ENCODE measurements at places on chromosomes 6 and 20.

DNA sequence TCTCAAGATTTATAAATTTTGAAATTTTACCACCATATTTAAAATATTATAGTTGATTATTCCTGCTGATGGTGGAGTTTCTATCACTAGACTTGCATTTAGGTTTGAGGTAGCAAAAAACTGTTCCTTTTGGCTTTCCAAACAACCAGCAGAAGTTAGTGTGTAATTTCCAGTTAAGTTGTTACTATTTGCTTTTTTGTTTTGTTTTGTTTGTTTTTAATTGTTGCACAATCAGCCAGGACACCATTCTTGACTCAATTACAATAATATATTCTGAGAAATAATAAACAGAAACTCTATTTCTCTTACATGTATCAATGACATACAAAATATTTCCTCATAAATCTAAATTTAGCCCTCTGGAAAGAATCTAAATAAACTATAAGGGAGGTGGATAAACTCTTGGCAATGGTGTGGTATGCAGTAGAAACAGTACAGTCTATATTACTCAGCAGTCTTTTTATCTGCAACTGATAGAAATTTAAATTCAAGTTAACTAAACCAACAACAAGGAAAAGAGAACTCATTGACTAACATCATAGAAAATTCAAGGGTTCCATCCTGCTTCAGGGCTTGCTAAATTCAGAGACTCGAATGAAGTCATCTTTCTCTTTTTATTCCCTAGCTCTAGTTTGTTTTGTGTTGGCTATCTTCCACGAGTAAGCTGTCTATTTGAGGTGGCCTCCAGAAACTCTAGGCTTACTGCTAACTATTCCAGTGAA, 19.4 kb upstream of the COL19A1 start:
- DNase-seq = no peak

DNA sequence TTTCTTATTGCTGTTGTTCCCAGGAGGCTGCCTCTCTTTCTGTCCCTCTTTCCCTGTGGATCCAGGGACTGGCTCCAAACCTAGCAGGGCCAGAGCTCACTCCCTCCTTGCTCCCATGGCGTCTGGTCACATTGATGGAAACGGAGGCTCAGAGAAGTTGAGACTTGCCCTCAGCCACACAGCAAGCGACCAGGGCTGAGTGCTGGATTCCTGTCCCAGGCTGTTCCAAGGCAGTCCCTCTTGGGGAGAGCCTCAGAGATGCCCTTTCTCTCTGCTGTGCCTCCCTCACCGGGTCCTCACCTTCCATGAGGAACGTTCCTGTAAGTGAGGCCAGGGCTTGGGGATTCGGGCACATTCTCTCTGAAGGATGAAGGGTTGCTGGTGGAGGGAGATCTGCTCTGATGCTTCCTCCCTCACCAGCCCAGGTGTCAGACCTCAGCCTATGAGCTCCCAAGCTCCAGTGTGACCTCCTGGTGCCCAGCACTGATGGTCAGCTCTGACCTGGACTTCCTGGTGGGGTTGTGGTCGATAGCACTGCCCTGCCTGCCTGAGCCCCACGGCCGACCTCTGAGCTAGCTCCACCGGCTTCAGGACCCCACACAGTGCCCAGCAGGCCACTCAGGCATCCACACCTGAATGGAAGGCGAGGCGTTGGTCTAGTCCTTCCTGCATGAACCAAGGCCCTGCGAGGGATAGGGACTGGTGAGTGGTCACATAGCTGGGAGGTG, 26.8 kb downstream of the SUN5 start:
- DNase-seq = no peak

GRCh38 chr6:39841291-39841690, 49.1 kb downstream of the DAAM2 start:
- no peak for DNase-seq

DNA sequence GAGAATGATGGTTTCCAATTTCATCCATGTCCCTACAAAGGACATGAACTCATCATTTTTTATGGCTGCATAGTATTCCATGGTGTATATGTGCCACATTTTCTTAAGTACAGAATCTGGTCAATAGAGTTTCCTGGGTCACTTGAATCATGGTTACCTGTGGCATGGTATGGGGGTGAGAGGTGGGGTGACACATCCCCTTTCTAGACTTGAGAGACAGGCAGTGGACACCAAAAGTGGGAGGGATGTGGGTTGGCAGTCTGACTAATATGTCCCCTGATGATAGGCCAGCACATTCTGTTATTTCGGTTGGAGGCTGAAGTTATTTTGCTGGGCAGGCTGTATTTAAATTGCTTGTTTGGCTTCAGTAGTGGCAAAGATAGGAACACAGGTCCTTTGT, 78.1 kb downstream of the UST start:
- no peak for DNase-seq

- no peak for DNase-seq
Observed at GRCh38 chr20:51498765-51499540, 43.6 kb downstream of the NFATC2 start.

- no peak for DNase-seq
Observed at GRCh38 chr6:70841112-70841511, 115.7 kb downstream of the B3GAT2 start.

DNA sequence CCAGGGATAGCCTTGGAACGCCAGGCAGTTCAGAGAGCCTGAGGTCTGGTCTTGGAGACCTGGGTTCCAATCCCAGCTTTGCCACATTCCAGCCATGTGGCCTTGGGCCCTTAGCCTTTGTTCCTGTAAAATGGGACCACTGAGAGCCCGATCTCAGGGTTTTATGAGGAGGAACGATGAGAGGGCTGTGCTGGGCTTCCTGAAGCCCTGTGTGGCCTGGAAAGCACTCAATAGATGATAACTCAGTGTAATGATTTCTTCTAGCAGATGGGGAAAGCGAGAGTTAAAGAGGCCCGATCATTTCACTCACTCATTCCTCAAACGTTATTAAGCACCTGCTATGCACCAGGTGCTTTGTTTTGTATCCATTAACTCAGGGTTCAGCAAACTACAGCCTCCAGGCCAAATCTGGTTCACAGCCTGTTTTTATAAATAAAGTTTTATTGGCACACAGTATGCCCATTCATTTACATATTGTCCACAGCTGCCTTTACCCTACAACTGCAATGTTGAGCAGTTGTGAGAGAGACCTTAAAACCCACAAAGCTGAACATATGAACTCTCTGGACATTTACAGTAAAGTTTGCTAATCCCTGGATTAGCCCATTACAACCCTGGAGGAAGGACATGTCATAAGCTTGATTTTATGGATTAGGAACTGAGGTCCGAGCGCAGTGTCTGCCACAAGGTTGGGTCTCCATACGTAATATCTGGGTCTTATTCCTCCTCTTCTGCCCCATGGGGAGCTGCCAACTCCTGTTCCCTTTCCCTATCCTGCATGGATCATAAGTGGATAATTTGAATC, 90.4 kb downstream of the CEBPB start:
- DNase-seq = no peak

DNA sequence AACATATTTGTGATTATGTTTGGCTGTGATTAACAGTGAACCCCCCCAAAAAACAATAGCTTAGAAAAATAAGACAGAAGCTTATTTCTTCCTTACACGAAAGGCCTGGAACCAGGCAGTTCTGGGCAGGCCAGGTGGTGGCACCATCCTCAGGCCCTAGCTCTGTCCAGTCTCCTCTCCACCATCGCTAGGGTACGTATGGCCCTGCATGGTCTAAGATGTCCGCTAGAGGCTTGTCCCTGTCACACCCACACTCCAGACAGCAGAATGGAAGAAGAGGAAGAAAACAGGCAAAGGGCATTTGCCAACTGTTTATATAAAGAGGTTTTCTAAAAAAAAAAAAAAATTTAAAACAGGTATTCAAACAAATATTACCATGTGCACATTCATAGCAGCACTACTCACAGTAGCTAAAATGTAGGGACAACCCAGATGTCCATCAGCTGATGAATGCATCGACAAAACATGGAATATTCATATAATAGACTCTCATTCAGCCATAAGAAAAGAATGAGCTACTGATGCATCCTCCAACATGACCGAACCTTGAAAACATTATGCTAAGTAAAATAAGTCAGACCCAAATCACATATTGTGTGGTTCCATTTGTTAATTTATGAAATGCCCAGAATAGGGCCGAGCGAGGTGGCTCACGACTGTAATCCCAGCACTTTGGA, 6.7 kb downstream of the TGM3 start:
- no peak for DNase-seq

- no peak for DNase-seq
Observed at GRCh38 chr20:36279362-36279761, 26.8 kb upstream of the DLGAP4 start.

GRCh38 chr6:46651816-46652215, 802 bp downstream of the CYP39A1 start:
- DNase-seq = no peak

DNA sequence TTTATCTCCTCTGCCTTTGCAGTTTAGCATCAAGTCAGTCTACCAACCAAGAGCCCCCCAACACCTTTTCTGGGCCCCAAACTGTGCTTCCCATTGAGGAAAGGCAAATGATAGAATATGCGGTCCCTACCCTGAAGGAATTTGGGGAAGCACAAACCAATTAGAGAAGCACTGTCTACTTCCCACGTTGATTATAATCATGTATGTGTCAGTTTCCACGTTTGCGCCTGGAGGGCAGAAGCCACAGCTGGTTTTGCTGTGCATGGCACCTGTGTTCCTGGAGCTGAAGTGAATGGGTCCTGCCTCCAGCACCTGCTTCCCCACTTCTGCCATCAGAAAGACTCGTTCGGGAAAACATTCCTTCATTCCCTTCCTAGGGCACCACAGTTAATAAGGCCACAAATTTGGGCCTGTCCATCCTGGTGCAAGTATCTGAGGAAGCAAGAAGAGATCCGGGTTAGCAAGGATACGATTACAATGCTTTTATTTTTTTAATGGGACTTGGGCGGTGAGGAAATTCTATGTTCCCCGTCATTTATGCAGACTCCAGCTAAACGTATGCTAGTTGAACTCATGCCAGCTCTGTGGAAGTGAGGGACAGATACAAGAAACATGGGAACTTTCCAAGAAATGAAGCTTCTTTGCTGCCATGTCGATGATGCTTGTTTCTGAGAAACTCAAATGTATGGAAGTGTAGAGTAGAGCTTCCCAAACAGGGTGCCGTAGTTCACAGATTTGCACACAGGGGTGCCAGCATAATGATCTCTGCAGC, 333.5 kb downstream of the NRN1 start:
- no peak for DNase-seq

DNA sequence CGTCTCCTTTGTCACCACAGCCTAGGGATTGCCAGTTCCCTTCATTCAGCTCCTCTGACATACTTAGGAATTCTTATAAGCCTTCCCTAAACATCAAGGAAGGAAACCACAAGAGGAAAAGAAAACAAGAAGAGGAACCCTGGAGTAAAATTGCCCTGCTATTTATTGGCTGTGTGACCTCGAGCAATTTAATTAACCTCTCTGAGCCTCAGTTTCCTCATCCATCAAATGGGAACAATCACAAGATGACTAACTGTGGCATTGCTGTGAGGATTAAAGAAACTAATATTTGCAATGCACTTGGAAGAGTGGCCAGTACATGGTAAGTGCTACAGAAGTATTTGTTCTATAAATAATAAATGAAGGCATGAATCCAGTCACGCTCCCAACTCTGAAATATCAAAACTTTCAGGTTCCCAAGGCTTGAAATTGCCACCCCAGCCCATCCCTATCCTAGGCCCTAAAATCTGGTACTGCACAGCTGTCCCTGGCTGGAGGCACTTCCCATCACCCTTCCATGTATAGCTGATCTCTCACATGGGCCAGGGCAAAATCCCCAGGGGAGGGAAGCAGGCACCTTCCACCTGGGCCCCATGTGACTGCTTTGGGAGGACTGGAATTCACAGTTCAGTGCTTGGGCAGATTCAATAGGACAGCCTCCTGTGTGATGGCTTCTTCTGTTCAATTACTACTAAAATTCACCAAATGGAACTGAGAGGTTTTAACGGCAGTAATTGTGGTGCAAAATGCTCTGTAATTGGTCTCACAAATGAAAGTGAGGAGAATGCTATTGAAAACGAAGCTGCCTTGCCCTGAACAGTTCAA, 78.0 kb upstream of the MAFB start:
- no peak for DNase-seq

GRCh38 chr6:155126727-155127439, 131.8 kb downstream of the TIAM2 start:
- DNase-seq = no peak

DNA sequence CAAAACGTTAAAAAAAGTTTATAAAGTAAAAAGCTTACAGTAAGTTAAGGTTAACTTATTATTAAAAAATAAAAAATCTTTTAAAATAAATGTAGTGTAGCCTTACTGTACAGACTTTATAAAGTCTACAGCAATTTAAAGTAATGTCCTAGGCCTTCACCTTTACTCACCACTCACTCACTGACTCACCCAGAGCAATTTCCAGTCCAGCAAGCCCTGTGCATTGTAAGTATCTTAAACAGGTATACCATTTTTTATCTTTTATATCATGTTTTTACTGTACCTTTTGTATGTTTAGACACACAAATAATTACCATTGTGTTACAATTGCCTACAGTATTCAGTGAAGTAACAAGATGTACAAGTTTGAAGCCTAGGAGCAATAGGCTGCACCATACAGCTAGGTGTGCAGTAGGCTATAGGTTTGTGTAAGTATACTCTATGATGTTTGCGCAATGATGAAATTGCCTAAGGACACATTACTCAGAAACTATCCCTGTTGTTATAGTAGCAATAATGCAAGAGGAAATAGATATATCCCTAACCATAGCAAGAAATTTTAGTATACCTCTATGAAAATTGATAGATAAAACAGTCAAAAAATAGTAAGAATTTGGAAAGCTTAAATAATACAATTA, 39.5 kb downstream of the FBXO5 start:
- DNase-seq = no peak

GRCh38 chr20:3679749-3680700, 1.8 kb downstream of the ADAM33 start:
- no peak for DNase-seq

- DNase-seq = no peak
Observed at GRCh38 chr6:4270001-4270400, 134.6 kb upstream of the ECI2 start.

- DNase-seq = no peak
Observed at GRCh38 chr6:75209184-75209723, 3.4 kb upstream of the COL12A1 start.

GRCh38 chr6:11976489-11976888, 35.6 kb upstream of the HIVEP1 start:
- DNase-seq = no peak

GRCh38 chr6:150719099-150719766, 119.5 kb downstream of the PLEKHG1 start:
- no peak for DNase-seq

DNA sequence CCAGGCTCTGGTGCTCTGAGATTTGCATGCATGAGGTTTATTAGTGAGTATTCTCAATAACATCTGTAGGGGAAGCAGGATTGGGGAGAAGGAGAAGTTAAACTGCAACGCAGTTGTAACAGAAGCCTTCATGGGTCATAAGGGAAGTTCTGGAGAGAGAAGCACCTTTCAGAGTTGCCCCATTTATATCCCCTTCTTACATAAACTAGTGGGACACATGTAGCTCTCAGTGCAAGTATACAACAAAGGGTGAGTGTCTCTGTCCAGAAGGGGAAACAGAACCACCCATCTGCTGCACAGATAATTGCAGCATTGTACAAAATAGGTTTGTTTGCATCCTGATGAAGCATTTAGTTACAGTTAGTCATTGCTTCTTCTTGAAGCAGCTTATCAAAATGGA, 4.3 kb upstream of the ADGB start:
- DNase-seq = no peak
